Stimulated activated CD8-positive, alpha-beta memory T cell treated with anti-CD3 and anti-CD28 coated beads, Interleukin-7, amount 100 ng/mL, for 48 hours (primary cell): ENCODE measurements at places on chromosomes 1 and 21.

DNA sequence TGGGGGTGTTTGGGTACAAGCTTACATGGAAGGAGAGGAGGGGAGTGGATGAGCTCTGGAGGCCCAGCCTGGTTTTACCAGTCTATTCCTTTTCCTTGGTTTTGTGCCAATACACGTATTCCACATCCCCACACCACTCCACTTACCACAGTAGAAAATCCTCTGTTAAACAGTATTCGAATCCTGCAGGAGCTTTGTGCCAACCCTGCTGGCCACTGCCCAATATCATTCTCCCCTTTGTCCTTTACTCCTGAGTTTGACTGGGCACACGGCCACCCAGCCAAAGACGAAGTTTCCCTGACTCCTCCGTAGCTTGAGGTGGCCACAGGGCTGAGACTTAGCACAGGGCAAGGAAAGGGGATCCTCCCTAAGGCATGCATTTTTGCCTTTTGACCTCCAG is 61.6 kb downstream of the TMCO4 start:
- DNase-seq: no peak

DNA sequence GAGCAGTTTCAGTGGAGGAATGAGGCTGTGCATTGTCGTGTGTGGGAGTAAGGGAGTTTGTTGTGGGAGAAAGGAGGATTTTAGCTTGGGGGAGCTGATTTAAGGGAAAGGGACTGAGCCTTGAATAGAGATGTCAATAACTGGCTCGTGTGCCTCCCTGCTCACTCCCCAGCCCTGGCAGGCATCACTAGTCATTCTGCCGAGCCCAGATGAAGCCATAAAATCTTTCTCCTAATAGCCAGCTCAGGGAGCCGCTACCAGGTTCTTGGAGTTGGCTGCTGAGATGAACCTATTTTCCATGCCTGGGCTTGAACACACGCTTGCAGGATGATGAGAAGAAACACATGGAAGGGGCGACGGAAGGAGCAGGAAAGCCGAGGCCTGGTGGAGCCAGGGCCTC is 65.0 kb upstream of the POU3F1 start:
- no peak for DNase-seq

DNA sequence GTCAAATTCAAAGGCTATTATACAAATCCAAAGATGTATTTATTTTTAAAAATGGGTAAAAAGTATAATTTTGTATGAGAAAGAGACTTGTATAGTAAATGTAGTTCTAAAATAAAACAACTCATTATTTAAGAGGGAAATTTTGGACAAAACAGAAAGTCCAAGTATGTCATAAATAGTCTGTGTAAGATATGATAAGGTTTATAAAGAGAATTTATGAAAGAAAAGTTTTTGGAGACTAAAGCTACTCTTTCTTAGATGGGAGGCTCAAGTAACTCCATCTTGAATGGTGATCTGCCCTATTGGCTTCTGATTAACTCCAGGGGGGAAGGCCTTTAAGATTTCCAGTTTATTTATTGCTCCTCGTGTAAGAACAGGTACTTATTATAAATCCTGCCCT is 14.7 kb upstream of the OR2T27 start:
- no peak for DNase-seq

DNA sequence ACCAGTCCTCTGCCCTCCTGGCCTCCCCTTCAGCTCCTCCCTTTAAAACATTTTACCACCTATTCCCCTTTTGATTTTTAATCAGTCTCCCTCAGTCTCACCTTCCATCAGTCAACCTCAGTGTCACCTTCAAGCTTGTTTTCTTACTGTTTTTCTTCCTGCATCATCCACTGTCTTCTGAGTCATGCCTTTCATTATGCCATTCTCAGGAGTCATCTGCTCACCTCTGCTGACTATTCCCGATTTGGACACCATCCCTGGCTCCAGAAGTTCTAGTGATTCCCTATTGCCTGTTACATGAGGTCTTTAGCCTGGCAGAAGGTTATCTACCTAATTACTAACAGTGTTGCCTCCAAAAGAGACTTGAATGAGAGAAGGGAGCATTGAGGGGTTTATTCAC is 23.9 kb downstream of the NFASC start:
- DNase-seq: no peak

- DNase-seq: no peak
These were observed 1.6 kb downstream of the ALX3 start for GRCh38 chr1:110068646-110069403.

DNA sequence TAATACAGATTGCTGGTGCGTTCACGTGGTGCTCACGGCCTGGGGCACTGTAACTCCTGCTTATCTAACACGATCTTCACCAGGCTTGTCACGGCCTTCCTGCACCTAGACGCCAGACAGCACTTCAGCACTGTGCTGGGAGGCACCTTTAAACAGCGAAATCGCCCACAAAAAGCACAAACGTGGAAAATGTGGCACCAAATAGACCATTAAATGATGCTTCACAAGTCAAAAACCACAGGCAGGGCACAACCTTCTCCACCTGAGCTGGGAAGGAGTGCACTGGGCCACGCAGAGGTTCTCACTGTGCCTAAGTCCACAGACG is 20.0 kb downstream of the IBA57 start:
- no peak for DNase-seq

- no peak for DNase-seq
These were observed 7.1 kb downstream of the RNPEP start for GRCh38 chr1:201989354-201990128.

DNA sequence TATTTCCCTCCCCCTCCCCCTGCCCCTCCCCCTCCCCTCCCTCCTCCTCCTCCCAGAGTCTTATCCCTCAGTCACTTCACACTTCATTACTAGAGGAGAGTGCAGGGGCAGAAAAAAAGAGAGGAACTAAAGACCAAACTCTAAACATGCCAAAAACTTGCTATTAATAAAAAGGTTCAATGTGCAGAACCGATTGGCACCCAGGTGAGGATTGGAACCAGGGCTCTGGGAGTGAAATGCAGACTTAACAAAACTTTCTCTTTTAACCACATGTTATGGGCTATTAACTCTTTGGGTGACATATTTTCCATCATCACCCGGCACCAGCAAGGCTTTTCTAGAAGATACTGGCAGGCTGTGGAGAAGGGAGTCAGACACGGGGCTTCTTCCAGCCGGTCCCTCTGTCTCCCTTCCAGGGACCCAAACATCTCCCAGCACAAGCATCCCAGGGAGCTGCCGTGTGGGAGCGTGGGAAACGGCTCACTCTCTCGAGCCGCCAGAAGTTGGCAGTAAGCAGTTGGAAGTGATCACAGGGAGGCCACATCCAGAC is 13.6 kb downstream of the NID1 start:
- DNase-seq: no peak

DNA sequence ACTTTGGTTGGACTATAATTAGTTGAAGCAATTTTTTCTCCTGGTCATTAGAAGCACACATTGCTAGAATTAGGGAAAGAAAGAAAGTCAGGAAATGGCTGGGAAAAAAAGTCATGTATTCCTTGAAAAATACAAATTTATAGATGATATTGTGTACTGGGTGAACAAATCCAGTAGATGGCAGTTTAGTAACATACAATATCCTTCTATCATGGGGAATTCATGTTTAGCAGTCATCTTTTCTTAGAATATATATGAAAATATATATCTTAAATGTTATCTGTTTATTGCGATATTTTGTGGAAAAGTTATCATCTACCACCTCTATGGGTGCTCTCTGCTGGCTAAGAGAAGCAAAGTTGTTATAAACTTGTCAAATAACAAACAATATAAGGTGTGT is 13.1 kb upstream of the ZRANB2 start:
- DNase-seq: no peak

- no peak for DNase-seq
These were observed 48.8 kb downstream of the LEPR start for GRCh38 chr1:65469126-65469888.

GRCh38 chr1:235946571-235946981 is 79.9 kb upstream of the LYST start:
- DNase-seq: no peak

- DNase-seq: no peak
These were observed 17.8 kb downstream of the SFPQ start for GRCh38 chr1:35175098-35175576.

DNA sequence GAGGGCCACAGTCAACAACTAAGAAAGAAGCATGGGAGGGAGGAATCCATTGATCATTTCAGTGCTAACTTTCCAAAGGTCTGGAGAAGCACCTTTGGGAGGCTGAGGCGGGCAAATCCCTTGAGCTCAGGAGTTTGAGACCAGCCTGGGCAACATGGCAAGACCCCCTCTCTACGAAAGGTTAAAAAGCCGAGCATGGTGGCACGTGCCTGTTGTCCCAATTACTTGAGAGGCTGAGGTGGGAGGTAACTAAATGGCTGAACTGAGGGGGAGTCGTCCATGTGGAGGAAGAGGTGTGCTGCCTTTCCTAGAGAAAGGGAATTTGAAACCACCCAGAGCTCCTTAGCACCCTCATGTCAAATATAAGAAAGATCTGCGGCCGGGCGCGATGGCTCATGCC is 16.2 kb downstream of the MASP2 start:
- DNase-seq: no peak

DNA sequence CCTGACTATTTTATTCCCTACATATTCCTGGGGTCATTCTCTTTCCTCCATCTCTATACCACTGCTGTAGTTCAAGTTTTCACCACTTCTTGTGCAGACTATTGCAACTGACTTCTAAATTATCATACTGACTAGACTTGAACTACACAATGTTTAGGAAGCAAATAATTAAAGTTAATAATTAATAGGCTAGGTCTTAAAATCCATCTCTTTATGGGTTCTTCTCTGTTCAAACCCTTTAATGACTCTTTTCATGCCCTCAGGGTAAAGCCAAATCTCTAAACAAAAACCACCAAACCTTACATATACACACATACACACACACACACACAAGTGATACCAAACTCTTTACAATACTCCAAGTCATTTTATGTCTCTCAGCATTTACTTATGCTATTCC is 22.3 kb upstream of the MOB3C start:
- DNase-seq: no peak

DNA sequence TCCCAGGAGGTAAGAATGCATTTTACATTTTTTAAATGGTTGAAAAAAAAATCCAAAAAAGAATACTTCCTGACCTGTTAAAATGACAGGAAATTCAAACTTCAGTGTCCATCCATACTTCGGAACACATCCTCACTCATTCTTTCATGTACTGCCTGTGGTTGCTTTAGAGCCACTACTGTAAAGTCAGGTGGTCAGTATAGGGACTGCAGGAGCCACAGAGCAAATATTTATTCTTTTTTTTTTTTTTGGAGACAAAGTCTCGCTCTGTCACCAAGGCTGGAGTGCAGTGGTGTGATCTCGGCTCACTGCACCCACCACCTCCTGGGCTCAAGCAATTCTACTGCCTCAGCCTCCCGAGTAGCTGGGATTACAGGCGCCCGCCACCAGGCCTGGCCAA is 124.7 kb downstream of the CLIC6 start:
- DNase-seq: no peak

DNA sequence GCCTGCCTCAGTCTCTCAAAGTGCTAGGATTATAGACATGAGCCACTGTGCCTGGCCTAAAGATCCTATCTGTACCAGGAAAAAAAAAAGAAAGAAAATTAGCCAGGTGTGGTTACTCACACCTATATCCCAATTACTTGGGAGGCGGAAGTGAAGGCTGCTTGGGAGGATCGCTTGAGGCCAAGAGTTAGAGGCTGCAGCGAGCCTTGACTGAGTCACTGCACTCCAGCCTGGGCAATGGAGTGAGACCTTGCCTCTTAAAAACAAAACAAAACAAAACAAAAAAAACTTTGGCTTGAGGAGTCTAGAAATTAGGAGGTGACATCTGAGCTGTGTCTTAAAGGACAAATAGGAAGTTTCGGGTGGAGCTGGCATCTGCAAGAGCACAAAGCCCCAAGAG is 38.7 kb upstream of the KIF26B start:
- no peak for DNase-seq

GRCh38 chr1:24300971-24301784 is 18.0 kb upstream of the GRHL3 start:
- DNase-seq: no peak

GRCh38 chr1:179082333-179082998 is 596 bp downstream of the TOR3A start:
- no peak for DNase-seq

DNA sequence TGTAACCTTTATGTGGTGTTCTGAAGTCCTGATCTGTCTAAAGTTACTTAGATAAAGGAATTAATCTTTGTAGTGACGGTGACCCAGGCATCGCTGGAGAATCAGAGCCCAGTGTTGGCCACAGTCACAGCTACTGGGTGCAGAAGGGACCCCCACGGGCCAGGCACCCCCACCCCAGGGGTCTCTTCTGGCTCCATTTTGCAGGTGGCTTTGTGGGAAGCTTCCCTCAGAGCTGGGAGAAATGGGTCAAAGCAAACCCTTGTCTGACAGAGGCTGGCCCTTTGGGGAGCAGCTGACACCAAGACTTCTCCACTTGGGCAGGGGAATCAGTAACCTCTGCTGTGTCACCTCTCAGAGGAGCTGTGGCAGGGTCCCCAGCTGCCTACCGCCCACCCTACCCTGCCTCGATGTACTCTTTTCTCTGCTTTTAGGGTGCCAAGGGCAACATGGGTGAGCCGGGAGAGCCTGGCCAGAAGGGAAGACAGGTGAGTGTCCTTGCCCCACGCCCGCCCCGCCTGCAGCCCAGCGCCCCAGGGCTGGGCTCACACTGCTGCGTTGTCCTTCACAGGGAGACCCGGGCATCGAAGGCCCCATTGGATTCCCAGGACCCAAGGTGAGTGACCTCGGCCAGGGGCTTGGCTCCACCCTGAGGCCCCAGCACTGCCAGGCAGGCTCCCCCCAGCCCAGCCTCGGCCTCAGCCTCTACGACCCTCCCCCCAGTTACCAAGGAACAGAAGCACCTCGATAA is 17.7 kb downstream of the COL6A2 start:
- no peak for DNase-seq

DNA sequence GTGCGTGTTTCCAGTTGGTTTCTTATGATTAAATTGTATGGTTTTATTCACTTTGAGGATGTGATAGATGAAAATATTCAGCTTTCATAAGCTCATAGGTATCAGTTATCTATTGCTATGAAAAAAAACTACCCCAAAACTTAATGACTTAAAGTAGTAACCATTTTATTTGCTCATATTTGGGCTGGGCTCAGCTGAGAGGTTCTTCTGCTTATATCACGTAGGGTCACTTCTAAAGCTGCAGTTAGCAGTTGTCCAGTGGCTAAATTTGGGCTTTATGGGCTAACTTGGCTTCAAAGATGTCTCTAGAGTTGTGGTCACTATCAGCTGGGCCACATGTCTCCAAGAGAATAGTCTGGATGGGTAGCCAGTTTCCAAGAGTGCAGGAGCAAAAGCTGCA is 206.4 kb upstream of the LYPLAL1 start:
- DNase-seq: no peak

- no peak for DNase-seq
These were observed 133.0 kb downstream of the DUSP10 start for GRCh38 chr1:221608835-221609320.

DNA sequence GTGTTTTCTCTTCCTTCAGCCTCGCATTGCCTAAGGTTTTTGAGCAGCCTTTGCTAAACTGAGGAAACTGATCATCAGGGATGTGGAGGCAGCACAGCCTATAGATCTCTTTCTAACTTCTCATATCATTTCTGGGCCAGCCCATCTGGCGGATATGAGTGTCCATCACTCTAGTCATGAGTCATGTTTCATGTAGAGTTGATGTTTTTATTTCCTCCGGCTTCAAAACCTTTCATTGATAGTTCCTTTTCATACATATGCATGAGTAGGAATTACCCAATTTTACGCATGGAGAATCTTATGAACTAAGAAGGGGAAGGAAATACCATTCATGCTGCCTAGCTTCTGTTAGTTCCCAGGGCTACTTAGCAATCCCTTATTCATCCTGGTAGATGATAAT is 66.3 kb downstream of the SPATA46 start:
- DNase-seq: no peak

GRCh38 chr1:98898940-98899339 is 105.7 kb downstream of the PLPPR5 start:
- no peak for DNase-seq
